ENCODE measurements at places on chromosomes 7 and 10. TPM values are rescaled to one million over a fixed set of nuclear protein-coding genes. Genes with fewer than 3 reads are reported as not detected.
A peak's percentile ranks its signal among the peaks of the same experiment; 100 is the strongest.

- no peaks in the 10 kb centered on the region for H3K36me3 ChIP-seq
- no peaks in the 10 kb centered on the region for H3K4me1 ChIP-seq
- no peak overlapping the region for H3K4me3 ChIP-seq
- no peak overlapping the region for H3K27ac ChIP-seq
- H3K27me3 ChIP-seq = no peaks in the 10 kb centered on the region
Measured at GRCh38 chr7:36653008-36653662, 71.2 kb downstream of the AOAH start.

GRCh38 chr7:29955799-29956486, 33.7 kb downstream of the SCRN1 start:
- DNase-seq = no peak
- no peak overlapping the region for H3K27ac ChIP-seq
- H3K4me3 ChIP-seq = no peak overlapping the region
- H3K36me3 ChIP-seq = peaks cover 5% of the 10 kb centered on the region

- H3K36me3 ChIP-seq = peaks cover 6% of the 10 kb centered on the region
- peak overlapping the region; percentile 100 for H3K27ac ChIP-seq
- no peak overlapping the region for H3K4me3 ChIP-seq
- H3K4me1 ChIP-seq = peaks cover 68% of the 10 kb centered on the region
- peak; percentile 57 for DNase-seq
Measured at GRCh38 chr7:55128693-55129394, 110.0 kb downstream of the EGFR start.

Gene GNG11
- total RNA-seq = 27.2 TPM

All from fibroblast of lung (primary cell).